ENCODE measurements at places on chromosomes 2 and 18. TPM values are rescaled to one million over a fixed set of nuclear protein-coding genes. Genes with fewer than 3 reads are reported as not detected.

DNA sequence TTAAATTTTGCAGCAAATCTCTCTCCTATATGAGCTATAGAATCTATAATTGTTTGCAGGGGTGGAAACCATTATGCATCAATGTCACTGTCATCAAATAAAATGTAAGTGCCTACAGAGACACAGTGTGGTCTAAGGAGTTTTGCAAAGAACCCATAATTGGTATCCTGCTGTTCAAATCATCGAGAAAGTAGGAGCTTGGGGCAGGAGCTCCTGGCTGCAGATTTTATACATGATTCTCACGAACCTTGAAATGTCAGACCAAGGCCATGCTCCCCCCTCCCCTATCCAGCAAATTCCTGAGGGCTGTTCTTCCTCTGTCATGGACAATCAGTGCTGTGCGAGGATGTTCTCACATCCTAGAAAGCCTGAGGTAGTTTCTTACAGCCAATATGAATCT, 119.5 kb upstream of the CYRIA start:
- DNase-seq, result no peak

- DNase-seq, result peak; percentile 82
Observed at GRCh38 chr2:119491776-119492525, 32.3 kb downstream of the SCTR start.

DNA sequence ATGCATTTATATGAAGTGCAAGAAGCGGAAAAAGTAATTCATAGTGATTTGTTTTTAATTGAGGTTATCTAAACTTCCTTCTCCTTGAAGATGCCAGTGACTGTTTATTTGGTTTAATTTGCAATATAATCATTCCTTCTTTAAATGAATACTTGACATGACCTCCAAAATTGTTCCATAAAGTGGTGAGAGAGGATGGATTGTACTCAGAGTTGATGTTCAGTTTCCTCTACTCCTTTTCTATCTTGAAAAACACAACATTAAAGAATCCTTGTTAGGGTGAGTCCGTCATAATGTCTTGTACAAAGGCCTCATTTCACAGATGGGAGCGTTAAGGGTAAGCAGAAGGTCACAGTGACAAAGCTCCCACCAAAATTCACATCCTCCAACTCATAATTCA, 756.1 kb upstream of the KLHL29 start:
- no peak for DNase-seq

- DNase-seq, result no peak
Observed at GRCh38 chr2:26850000-26850431, 2.1 kb downstream of the DPYSL5 start.

GRCh38 chr2:190717764-190718651, 69.1 kb downstream of the NAB1 start:
- no peak for DNase-seq

DNA sequence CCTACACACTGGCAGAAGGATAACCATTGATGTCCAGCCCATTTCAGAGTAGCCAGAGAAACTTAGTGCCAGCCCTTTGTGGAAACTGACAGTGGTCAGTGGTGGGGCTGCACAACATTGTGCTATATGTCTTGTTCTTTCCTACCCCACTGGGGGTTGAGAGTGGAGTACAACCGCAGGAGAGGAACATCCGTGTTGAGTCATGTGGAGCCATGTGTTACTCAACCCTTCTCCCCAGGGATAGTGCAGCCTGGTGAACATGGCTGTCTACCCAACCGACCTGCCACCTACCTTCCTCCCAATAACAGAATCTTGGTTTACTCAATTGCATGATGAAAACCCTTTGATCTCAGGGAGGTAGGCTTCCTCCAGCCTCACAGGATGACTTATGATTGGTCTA, 65.3 kb upstream of the MAPK4 start:
- DNase-seq, result no peak

Gene ANO7
- total RNA-seq, result 4.1 TPM
